Neural progenitor cell (in vitro differentiated cells): ENCODE measurements at places on chromosomes 1 and 21.

DNA sequence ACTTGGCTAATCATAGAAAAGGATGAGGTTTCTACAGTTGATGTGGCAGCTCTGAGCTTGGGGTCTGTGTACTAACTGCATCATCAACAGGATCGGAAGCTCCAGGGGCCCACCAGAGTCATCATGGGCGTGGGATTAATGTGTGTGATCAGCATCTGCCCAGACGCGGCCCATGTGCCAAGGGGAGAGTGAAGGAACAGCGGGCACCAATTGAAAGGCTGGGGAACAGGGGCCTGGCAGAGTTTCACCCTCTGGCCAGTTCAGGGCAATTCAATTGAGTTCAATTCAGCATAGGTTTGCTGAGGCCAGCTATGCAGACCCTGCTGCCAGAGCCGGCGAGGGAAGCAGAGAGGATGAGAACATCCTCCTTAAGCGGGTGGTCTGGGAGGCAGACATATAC lies 260.0 kb upstream of the AJAP1 start:
- DNase-seq = no peak

DNA sequence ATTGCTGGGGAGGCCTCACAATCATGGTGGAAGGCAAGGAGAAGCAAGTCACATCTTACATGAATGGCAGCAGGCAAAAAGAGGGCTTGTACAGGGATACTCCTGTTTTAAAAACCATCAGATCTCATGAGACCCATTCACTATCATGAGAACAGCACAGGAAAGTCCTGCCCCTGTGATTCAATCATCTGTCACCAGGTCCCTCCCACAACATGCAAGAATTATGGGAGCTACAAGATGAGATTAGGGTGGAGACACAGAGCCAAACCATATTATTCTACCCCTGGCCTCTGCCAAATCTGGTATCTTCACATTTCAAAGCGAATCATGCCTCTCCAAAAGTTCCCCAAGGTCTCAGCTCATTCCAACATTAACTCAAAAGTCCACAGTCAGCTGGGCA lies 11.1 kb upstream of the MIA3 start:
- DNase-seq = no peak

DNA sequence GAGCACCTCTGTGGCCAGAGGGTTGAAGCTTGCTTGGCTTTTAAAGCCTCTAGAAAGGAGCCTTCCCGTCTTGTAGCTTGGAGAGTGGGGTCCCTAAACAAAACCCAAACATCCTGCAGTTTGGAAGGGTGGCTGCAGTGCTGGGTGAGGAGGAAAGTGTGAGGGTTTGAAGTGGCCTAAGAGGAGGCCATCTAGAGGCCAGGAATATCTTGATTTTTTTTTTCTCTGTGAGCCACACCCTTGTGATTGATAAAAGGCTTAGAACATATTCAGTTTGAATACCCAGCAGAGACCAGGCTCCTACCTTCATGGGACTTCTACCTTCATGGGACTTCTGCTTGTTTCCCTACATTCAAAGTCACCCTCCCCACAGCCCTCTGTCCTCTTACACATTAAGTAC lies 37.3 kb upstream of the PIGV start:
- DNase-seq = no peak

GRCh38 chr1:184906761-184907160 lies 67.5 kb downstream of the NIBAN1 start:
- no peak for DNase-seq

DNA sequence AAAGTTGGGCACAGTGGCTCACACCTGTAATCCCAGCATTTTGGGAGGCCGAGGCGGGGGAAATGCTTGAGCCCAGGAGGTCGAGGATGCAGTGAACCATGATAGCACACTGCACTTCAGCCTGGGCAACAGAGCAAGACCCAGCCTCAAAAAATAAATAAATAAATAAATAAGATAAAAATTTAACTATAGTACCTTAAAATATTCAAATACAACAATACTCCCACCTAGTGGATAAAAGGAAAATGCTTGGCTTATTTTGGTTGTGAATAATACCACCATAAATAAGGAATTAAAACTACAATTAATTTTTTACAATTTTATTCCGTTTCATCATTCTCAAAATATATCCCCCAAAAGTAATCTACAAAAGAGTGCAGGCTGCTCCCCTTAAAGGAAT lies 8.1 kb downstream of the PSMG1 start:
- no peak for DNase-seq

DNA sequence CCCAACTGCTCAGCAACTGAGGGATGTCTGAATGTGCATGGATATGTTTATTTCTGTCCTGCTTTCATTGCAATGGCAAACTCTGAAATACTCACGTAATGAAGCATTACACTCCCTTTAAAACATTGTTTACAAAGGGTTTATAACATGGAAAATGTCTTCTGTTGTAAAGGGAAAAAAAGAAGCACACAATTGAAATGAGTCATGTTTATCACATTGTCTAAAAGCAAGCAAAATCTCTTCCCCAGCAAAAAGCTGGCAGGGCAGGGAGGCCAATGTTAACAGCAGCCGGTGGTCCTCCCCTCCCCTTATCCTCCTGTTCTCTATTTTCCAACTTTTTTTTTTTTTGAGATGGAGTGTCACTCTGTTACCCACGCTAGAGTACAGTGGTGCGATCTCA lies 3.9 kb upstream of the EFNA1 start:
- no peak for DNase-seq

GRCh38 chr1:211713231-211713630 lies 37.8 kb upstream of the NEK2 start:
- no peak for DNase-seq

DNA sequence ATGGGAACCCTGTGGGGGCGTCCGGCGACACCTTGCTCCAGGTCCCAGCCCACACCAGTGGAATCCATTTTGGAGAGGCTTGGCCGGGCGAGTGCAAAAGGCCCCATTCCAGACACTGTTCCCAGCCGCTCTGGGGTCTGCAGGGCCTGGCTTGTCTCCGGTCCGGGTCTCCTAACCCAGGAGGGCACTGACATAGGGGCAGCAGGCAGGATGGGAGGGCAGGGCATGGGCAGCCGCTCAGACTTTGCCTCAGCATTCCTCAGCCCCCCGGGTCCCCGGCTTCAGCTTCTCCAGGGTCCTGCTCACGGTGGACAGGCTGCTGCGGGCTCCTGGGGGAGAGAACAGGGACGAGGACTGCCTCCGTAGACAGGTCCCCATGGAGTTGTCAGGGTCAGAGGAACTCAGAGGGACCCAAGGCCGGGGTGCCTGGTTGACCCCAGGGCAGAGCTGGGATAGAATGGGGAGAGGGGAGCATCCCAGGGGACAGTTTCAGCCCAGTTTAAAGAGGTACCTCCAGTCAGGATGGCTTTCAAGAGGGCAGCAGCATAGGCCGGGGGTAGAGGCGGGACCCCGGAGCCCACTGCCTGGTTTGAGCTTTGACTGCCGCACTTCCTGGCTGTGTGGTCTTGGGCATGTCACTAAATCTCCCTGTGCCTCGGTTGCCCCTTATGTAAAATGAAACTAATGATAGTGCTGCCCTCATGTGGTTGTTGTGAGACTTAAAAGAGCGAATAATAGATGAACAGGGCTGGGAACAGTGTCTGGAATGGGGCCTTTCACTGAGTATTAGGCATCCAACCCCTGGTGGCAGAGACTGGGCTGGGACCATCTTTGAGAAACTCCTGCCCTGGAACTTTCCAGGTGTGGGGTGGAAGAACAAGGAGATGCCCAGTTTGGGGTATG lies 3.7 kb downstream of the KNCN start:
- peak; percentile 78 for DNase-seq

DNA sequence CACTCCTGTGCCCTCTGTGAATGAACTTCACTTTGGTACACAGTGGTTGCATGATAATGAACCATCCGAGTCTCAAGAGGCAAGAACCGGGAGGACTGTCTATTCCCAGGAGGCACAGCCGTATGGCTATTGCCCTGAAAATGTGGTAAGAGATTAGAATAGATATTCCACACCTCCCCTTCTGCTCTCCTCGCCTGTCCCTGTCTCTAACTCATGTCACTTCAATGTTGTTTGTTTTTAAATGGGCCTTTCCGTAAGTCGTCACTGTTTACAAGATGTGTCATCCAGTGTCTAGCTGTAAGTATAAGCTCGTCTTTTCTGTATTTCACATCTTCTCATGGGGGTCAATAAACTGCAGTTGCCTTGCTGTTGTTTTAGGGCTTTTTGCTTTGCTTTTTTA lies 122.2 kb downstream of the PATJ start:
- no peak for DNase-seq

DNA sequence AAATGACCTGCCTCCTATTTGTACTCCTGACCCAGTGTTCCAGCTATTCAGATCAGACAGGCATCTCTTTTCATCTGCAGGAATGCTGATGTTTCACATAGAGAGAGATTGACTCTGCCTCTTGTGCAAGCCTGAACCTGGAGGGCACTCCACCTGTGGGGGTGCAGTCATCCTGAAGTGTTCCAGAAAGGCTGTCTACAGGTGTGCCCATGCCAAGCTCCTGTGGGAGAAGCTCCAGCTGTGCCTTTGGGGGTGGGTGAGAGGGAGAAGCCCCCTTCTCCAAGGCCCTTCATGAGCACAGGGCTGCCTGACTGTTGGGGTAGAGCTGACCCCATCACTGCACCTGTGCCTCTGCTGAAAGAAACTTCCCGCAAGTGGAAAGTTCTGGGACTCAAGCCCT lies 22.8 kb downstream of the IFI44 start:
- no peak for DNase-seq

- DNase-seq = no peak
Observed at GRCh38 chr21:45802956-45803617, 159.6 kb downstream of the PCBP3 start.

DNA sequence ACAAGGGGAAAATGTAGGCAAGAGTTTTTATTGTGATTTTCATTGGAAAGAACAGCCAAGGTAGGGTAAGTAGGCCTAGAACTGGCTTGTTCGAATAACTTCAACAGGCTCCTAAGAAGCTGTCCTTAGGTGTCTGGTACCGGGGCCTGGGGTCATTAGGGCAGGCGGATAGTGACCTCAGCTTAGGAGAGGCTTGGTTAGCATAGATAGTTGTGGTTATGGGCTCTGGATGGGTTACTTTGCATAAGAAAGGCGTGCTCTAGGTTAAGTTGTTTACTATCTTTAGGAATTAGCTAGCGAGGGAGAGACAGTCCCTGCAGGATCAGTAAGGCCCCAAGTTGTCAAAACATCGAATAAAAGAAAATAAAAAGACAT lies 20.7 kb upstream of the HPCAL4 start:
- DNase-seq = no peak

GRCh38 chr1:209609791-209610630 lies 26.5 kb downstream of the CAMK1G start:
- DNase-seq = no peak

DNA sequence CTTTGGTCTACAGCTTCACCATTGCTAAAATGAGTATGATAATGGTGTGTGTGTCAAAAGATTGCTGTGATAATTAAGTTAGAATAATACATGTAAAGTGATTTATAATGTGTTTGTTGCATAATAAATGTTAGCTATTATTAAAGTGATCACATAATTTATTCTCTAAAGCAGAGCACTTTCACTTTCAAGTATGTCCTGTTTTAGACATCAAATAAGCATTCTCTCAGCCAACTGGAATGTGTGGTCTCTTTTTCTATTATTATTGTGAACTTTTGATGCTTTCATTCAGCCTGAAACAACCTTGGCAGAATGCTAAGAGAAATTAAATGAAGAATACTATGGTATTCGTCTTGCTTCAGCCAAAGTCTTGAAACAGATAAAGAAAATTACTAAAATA lies 102.8 kb upstream of the COL11A1 start:
- DNase-seq = no peak

DNA sequence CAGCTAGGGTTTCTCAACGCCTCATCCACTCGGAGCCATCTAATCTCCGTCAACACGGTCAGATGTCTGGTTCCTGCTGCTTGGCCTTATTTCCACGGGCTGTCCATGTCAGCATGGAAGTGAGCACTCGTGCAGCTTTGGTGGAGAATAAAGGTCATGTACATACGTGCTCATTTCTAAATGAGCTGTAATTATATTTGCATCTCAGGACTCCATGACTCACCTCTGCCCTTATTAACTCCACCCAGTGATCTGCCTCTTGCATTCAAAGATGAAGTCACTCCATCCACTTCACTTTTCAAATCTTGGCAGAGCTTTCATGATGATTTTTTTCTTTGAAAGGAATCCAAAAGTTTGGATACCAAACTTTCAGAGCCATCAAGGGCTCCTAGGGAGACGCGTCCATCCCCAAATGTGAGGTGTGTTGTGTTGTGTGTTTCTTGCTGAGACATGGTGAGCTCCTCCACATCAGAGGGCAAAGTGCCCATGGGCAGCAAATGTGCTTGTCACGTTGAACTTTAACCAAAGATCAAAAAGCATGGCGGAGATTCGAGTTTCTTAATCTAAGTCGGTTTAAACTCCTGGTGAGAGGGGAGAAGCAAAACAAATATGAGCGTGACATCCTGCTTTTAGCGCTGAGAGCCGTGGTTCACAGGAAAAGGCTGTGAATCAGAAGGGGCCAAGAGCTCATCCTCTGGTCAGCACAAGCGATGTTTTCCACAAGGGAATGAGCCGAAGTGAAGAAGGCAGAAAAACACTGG lies 68.6 kb upstream of the ERRFI1 start:
- DNase-seq = no peak

- DNase-seq = no peak
Observed at GRCh38 chr1:46801323-46802055, 2.6 kb downstream of the CYP4B1 start.

DNA sequence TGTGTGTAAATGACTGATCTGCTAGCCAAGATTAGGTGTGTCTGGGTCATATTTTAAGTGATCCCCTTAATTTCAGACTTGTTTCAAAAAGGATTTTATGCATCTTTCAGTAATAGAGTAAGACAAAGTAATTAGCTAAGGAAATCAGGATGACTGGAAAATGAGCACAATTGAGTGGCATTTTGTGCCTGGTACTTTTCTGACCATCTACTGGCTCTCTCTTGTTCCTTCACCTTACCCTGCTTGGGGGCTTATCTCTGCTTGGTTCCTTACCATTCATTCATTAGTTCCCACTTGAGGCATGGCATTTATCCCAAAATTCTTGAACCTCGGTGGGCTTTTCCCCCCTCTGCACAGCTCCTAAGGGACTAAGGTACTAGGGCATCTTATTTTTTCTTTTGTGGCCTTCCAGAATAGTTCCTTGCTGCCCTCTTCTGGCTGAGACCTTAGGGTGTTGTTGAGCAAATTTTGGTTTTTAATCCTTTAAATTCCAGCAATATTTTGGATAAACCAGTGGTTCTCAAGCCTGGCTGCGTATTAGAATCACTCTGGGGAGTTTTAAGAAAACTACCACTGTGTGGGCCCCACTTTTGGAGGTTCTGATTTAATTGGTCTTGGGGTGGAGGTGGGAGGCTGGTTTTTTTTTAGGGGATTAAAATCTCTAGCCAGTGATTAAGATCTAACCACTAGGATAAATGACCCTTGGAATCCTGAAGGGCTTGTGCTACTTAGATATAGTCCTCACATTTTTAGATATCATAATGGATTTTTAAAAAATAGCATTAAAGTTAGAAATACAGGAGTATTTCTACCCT lies 50.8 kb downstream of the HS2ST1 start:
- peak; percentile 24 for DNase-seq

- no peak for DNase-seq
Observed at GRCh38 chr1:202568826-202569225, 141.4 kb downstream of the SYT2 start.

GRCh38 chr1:112960384-112960783 lies 4.4 kb upstream of the SLC16A1 start:
- DNase-seq = no peak

GRCh38 chr1:77089756-77090155 lies 129.5 kb downstream of the PIGK start:
- peak; percentile 31 for DNase-seq

GRCh38 chr1:204087893-204088528 lies 15.1 kb downstream of the SOX13 start:
- no peak for DNase-seq

GRCh38 chr21:16978309-16978895 lies 534.4 kb upstream of the CXADR start:
- no peak for DNase-seq
